ENCODE measurements at places on chromosomes 4 and X.

DNA sequence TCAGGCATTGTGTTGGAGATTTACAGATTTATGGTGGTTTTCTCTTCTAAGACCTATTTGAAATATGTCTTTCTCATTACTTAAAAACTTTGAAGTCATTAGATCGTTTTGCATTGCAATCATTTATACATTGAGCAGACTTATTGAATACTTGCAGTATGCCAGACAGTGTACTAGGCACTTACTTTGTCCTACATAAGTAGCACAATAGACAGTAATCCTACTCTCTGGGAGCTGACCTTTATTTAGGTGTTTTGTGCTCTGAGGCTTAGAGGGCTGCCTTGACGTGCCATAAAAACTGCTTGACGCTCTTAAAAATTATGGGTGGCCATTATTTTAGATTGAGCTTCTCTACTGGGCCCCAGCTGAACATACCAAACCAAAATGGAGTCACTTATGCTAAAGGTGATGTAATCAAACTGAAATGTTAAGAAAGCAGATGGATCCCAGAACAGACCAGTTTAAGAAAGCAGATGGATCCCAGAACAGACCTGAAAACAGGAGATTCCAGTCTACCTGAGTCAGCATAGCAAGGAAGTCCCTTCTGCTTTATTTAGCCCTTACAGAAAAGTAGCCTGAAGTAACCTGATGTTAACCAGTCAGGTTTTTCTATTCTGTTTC lies 42.4 kb downstream of the PTTG2 start:
- DNase-seq, result no peak

- no peak for DNase-seq
These were observed 4.3 kb upstream of the CYSLTR1 start for GRCh38 chrX:78331708-78332107.

GRCh38 chr4:71648923-71649322 lies 135.0 kb downstream of the GC start:
- no peak for DNase-seq

DNA sequence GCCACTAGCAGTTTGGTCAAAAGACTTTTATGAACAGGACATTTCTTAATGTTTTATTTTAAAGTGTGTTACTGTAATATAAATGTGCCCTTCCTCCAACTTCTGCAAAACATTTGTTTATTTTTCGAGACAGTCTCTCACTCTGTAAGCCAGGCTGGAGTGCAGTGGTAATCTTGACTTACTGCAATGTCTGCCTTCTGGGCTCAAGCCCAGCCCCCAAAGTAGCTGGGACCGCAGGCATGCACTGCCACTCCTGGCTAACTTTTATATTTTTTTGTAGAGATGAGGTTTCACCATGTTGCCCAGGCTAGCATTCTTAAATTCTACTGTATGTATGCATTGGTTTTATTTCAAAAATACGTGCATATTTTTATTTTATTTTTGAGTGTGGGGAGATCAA lies 1201.9 kb downstream of the STIM2 start:
- no peak for DNase-seq

GRCh38 chr4:53059871-53060270 lies 197.8 kb downstream of the RASL11B start:
- DNase-seq, result no peak

GRCh38 chrX:13647709-13648212 lies 5.2 kb upstream of the TCEANC start:
- peak; percentile 65 for DNase-seq

- peak; percentile 11 for DNase-seq
These were observed 1.4 kb upstream of the CEP135 start for GRCh38 chr4:55947254-55947882.

DNA sequence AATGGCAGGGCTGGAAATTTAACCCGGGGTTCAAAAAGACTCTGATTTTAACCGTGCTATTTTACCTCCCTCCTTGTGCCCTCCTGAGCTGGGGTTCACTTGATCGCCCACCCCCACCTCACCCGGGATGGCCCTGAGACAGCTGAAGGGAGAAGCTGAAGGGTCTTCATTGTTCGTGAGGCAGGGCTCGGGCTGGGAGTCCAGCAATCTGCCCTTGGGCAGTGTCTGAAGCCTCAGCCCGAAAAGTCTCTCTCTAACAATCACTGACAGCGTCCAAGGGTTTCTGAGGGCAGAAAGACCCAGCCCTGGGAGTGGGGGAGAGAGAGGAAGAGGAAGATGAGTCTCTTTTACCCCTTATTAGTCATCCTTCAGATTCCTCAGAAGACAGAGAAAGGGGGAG lies 39.4 kb upstream of the PHOX2B start:
- DNase-seq, result no peak

GRCh38 chr4:152310257-152310656 lies 225.6 kb downstream of the FBXW7 start:
- no peak for DNase-seq

DNA sequence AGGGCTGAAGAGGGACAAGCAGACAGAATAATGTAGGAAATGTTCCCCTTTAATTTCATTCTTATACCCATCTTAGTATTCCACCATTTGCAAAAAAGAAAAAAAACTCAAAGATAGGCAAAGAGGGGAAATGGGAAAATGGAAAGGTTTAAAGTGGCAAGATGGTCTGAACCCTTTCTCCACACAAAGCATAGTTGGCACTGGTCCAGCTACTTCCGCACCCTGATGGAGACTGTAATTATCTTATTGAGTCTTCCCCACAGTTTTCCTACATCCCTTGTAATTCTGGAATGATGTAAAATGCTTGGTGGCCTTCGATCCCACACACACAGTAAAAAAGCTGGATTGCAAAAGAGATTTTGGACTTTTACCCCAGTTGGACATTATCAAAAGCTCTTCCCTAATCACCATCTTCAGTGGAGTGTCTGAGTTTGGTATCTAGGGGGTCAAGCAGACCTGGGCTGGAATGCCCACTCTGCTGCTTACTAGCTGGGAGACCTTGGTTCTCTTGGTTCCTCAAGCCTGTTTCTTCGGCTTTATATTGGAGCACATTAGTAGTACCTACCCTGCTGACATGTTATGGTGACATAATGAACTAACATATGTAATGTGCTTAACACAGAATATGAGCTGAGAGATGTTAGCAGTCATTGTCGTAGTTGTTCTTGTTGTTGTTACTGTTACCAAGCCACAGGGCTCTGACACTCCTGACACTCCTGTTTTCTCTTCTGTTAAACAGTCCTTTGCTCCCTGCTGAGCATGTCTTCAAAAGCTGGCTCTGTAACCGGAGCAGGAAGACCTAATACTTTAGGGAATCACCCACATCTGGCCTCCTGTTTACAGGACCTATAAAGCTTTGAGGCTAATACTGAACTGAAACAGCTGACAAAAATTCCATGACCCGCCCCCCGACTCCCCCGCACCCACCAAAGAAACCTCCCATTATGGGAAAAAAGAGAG lies 4.7 kb downstream of the SRPX2 start:
- DNase-seq, result no peak

GRCh38 chr4:48467891-48468290 lies 15.3 kb upstream of the SLC10A4 start:
- DNase-seq, result no peak

GRCh38 chr4:3520796-3521600 lies 11.2 kb downstream of the LRPAP1 start:
- DNase-seq, result no peak

GRCh38 chr4:18025288-18025687 lies 3.7 kb upstream of the LCORL start:
- peak; percentile 22 for DNase-seq

DNA sequence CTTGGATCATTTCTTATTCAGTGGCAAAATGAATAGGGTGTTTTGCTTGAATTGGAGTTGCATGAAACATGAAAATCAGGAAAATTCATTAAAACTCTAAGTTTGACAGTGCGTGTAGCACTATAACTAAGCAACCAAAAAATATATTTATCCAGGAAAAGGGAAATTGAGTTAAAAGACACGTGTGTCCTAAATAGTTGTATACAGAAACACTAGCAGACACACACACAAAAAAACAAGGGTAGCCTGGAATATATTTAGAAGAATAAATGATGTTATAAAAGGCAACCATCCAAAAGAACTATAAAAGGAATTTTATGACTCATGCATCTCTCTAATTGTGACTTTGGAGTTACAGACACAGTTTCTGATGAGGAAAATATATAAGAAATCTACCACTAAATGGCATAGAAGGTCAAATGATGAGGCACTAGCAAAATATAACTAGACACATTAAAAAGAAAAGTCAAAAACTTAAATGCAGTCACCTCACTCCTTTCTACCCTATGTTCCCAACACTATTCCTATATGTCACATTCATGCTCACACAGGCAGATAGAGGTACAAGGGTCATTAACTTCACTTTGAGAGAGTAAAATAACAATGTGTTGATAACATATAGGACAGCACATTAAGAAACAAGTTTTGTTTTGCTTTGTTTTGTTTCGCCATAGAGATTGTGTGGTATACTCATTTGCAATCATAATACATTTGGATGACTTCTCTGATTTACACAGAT lies 793.6 kb upstream of the INTU start:
- no peak for DNase-seq

GRCh38 chr4:71938776-71939175 lies 93.0 kb upstream of the NPFFR2 start:
- no peak for DNase-seq

GRCh38 chr4:116055857-116056827 lies 942.7 kb upstream of the NDST4 start:
- no peak for DNase-seq

- DNase-seq, result no peak
These were observed 1.3 kb downstream of the NEXMIF start for GRCh38 chrX:74923942-74924448.

GRCh38 chrX:479273-479981 lies 92.7 kb upstream of the PPP2R3B start:
- DNase-seq, result no peak

- no peak for DNase-seq
These were observed 73.9 kb downstream of the SORBS2 start for GRCh38 chr4:185738038-185738552.

GRCh38 chrX:153885968-153886903 lies at the start of gene L1CAM:
L1CAM (minus strand) TSS chrX:153886173; CDS start chrX:153875836, 10,337 bp downstream.
- no peak for DNase-seq

DNA sequence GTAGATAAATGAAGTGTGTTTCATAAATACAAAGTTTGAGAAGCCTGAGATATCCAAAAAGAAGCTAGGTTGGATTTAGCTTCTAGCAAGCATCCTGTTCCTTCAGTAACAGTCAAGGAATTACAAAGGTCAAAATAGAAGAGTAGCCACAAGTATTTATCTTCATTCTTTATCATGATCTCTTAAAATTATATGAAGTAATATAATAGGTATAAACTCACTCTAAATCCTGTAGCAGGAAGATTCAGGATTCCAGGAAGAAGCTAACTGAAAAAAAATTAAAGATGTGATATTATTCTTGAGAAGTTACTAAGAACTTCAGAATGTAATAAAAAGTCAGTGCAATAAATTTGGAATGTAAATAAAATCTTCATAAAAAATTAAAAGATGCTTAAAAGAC lies 31.1 kb upstream of the RXFP1 start:
- no peak for DNase-seq

- DNase-seq, result no peak
These were observed 162.4 kb upstream of the PRDX4 start for GRCh38 chrX:23504895-23505294.

DNA sequence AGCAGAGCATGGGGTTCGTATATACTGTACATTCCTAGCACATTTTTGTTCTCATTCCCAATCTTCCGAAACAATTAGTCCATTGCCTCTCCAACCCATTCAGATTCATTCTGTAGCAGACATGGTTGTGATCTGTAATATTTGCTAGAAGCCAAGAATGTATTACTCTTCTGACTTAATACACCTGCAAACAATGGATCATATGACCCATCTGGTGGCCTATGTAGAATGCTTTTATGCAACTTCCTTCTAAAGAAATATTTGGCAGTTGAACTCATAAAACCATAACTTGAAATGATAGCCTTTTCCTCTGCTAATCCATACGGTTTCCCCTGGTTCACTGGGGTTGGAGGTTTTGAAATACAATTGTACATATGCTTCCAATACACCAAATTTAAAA lies 32.8 kb upstream of the SGMS2 start:
- no peak for DNase-seq

- no peak for DNase-seq
These were observed 26.7 kb upstream of the TEC start for GRCh38 chr4:48296365-48296764.

All from activated CD4-positive, alpha-beta T cell treated with anti-CD3 and anti-CD28 coated beads, Interleukin-2, Interleukin-4, amounts not matched to agents 100 ng/mL and 50 ng/mL, durations not matched to agents 16 hours and 8 hours (primary cell).